ENCODE measurements at places on chromosomes 3 and 15. TPM values are rescaled to one million over a fixed set of nuclear protein-coding genes. Genes with fewer than 3 reads are reported as not detected.

DNA sequence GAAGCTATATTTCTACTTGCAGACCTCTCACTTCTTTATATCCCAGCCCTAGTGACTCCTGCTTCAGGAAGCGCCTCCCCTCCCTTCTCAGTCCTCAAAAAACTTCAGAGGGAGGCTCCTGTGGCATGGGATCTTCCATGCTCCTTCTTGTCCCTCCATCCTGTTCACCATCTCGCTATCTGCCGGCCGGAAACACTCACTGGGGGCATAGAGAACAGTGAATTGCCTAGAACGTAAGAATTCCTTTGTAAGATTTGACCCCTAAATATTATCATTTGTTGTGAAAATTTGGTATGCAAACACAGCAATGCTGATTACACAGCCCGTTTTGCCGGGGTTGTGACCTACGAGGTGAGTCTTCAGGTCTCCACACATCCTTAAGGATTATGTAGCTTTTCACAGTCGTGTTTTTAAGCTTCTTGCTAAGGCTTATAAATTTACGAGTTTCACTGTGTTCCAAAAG lies 218.7 kb upstream of the ATP10A start:
- no peak overlapping the region for H3K27ac ChIP-seq
- H3K27me3 ChIP-seq, result no peaks in the 10 kb centered on the region
- peak overlapping the region; percentile 17 for H3K4me3 ChIP-seq

- H3K27ac ChIP-seq, result no peak overlapping the region
- peaks cover 30% of the 10 kb centered on the region for H3K36me3 ChIP-seq
Observed at GRCh38 chr3:46924921-46925584, 47.5 kb downstream of the PTH1R start.

DNA sequence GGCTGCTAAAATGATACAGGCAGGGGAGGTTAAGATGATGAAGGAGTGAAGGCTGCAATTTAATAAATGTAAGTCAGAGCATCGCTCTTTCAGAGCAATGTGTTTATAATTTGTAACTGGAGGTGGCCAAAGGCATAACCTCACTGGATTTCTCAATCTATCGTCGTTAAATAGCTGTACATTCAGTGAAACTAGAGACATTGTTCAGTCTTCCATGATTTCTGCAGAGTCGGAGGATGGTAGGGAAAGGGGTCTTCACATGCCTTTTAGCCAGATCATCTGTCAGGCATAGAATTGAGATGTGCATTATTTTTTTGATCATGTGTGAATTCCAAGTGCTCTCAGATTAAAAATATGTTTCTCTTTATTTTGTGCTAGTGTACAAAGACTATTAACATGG lies 315.4 kb downstream of the OXSM start:
- H3K27ac ChIP-seq, result no peak overlapping the region
- H3K4me1 ChIP-seq, result no peaks in the 10 kb centered on the region
- no peak for DNase-seq

DNA sequence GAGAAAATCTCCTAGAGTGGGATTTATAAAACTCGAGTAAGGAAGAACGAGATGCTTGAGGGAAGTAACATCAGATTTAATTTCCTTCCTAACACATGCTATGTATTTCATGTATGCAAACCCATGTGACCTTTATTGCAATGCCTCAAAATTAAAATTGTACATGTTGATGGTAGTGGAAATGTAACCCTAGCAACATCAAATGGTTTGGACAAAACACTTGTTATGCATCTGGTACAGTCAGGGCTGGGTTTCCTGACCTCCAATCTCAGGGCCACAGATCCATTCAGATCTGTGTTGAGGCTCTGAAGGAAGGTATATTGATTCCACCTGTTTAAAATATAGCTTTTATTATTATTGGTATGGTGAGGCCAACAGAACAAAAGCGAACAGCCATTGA lies 246.0 kb downstream of the WNT5A start:
- H3K36me3 ChIP-seq, result no peaks in the 10 kb centered on the region
- no peaks in the 10 kb centered on the region for H3K27me3 ChIP-seq
- H3K27ac ChIP-seq, result no peak overlapping the region
- no peak overlapping the region for H3K4me3 ChIP-seq
- no peak for DNase-seq

DNA sequence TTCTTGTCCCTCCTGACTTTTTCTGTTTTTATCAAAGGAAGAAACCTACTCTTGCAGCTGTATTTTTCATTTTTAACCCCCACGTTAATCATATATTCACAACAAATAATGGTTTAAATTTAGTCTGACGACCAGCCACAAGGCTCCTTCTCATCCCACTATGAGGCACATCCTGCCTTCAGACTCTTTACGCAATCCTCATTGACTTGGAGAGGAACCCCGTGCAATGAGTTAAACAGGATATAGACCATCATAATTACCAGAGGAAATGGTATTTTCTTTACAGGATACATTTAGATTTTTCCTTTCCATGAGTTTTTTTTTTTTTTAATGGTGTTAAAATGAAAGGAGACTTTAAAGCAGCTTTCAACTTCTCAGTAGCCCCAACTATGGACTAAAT lies 68.5 kb downstream of the WWTR1 start:
- DNase-seq, result no peak
- no peak overlapping the region for H3K4me3 ChIP-seq
- no peaks in the 10 kb centered on the region for H3K4me1 ChIP-seq
- H3K27me3 ChIP-seq, result no peaks in the 10 kb centered on the region
- no peaks in the 10 kb centered on the region for H3K36me3 ChIP-seq

DNA sequence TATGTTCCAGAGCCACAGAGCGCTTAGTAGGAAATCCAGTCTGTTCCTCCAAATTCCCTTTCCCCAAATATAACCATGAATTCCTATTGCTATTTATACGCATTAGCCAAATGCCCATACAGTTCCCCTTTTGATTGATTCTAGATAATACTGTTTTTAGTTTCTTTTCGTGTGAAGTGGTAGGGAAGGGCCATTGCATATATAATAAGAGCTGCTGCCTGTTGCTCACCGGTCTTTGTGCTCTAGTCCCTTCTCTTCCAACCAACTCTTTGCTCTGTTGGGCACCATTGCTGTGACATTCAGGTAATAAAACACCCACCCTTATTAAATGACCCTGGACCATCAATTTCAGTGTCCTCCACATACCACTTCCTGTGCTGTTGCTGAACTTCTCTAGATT lies 379.9 kb upstream of the KCNMB2 start:
- H3K27ac ChIP-seq, result no peak overlapping the region
- H3K4me3 ChIP-seq, result no peak overlapping the region
- H3K27me3 ChIP-seq, result no peaks in the 10 kb centered on the region
- no peak for DNase-seq

- no peak for DNase-seq
- no peaks in the 10 kb centered on the region for H3K27me3 ChIP-seq
- H3K4me1 ChIP-seq, result no peaks in the 10 kb centered on the region
Observed at GRCh38 chr3:122784436-122784835, 9.2 kb downstream of the HSPBAP1 start.

DNA sequence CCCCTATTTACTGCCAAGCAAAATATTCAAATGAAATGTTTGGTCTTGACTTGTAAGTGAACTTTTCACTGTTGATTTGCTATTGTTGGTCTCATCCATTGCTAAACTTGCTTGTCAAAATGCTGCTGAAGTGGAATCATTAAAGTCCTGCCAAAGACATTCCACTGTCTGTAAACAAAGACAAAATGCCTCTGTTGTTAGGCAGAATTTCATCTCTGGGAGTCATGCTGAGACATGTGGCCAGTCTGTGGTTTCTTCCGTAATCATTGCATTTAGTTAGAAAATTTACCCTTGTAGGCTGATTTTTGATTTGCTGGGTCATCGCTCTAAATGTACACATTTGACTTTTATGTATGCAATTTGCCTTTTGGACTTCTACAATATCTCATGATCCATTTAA lies 577.7 kb downstream of the MECOM start:
- H3K36me3 ChIP-seq, result no peaks in the 10 kb centered on the region
- DNase-seq, result no peak
- no peaks in the 10 kb centered on the region for H3K4me1 ChIP-seq
- H3K4me3 ChIP-seq, result no peak overlapping the region
- no peak overlapping the region for H3K27ac ChIP-seq

GRCh38 chr3:21531909-21532308 lies 219.1 kb downstream of the ZNF385D start:
- no peak for DNase-seq
- H3K4me1 ChIP-seq, result no peaks in the 10 kb centered on the region
- no peak overlapping the region for H3K4me3 ChIP-seq
- no peak overlapping the region for H3K27ac ChIP-seq
- H3K36me3 ChIP-seq, result no peaks in the 10 kb centered on the region

DNA sequence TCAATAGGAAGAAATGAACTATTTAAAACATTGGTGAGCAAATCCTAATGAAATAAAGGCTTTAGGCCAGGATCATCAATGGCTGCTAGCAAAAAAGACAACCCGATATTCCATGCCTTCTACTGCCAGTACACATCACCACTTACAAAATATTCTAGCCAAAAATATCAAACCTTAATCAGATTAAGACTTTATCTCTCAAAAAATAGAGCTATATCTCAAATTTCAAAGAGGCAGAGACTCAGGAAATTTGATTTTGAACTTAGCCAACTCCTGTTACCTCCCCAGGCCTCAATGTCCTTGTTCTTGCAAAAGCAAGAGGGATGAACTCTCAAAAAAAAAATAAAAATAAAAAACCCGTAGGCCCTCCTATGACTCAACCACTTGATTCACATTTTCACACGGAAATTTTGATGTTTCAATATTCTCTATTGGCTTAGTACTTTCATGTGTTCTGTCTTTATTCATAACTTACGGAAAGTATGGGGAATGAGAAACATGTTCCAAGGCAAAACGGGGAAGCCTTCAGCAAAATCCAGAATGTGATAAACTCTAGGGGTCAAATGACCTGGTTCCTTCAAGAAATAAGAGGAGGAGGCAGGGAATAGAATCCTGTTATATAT lies 273.3 kb upstream of the ZPLD1 start:
- H3K27me3 ChIP-seq, result no peaks in the 10 kb centered on the region
- no peak for DNase-seq
- no peak overlapping the region for H3K27ac ChIP-seq
- no peak overlapping the region for H3K4me3 ChIP-seq

DNA sequence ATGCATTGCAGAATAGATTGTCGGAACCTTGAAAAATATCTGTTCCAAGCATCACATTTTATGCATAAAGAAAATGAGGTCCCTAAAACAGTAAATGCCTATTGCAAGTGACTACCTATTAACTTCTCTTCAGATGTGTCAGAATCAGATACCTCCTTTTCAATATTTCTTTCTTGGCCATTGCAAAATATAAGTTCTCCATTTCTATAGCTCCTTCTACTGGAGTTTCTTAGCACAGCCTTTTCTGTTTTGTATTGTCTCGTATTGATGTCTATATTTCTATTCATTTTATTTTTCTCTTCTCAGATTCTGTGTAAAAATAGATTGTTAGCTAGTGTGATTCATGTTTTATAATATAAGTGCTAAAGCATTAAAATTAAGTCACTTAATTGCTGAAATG lies 63.4 kb downstream of the PPARG start:
- no peaks in the 10 kb centered on the region for H3K4me1 ChIP-seq
- no peak for DNase-seq
- H3K36me3 ChIP-seq, result no peaks in the 10 kb centered on the region
- no peaks in the 10 kb centered on the region for H3K27me3 ChIP-seq

DNA sequence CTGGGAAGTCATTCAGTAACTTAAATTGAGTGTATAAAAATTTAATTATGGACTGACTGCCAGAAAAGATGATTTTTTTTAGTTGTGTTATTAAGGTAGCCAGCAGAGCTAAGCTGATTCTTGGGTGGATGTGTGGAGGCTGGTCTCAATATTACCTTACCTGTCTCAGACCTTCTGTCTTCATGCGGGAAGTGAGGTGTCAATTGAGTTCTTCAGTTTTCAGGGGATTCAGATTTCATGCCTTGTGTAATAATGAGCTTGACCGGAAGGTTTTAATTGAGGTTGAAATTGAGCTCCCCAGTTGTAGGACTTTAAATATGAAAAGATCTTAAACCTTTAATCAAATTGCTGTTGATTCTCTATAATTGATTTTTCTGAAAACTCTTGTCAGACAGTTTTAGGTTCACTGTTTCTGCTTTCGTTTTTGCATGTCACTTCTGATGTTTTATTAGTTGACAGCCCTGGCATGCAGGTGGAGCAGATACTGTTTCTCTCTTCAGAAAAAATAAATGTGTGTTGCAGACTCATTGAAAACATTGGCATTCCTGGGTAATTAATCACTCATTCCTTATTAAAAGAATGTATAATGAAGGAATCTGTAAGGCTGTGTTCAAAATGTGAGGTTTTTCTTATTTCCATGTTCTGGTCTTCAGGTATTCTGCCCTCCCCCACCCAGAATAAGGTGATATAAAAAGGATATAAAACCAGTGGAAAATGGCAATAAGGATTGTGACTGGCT lies 54.5 kb downstream of the PSMD6 start:
- no peaks in the 10 kb centered on the region for H3K36me3 ChIP-seq
- H3K4me3 ChIP-seq, result no peak overlapping the region
- no peak overlapping the region for H3K27ac ChIP-seq
- H3K27me3 ChIP-seq, result no peaks in the 10 kb centered on the region
- no peak for DNase-seq

DNA sequence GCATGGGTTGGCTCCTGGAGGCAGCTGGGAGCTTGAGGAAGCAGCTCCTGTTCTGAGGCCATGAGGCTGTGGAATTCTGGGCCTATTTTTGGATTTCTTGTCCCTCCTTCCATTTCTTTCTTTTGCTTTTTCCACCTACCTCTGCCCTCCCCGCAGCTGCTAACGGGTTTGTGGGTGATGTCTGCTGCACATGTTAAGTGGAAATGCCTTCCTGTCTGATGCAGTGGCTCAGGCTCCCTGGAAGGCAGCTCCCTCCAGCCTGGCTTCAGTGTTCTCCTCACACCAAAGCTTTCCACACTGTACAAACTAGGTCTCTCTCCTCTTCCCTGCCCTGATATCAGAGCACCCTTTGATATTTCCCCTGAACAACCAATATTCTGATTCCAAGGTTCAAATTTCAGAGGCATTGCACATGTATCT lies 33.8 kb upstream of the ESYT3 start:
- no peak for DNase-seq
- H3K27ac ChIP-seq, result no peak overlapping the region
- H3K27me3 ChIP-seq, result no peaks in the 10 kb centered on the region

GRCh38 chr3:47890126-47890827 lies 87.3 kb downstream of the DHX30 start:
- peaks cover 23% of the 10 kb centered on the region for H3K4me1 ChIP-seq
- no peak overlapping the region for H3K4me3 ChIP-seq
- H3K27me3 ChIP-seq, result no peaks in the 10 kb centered on the region

DNA sequence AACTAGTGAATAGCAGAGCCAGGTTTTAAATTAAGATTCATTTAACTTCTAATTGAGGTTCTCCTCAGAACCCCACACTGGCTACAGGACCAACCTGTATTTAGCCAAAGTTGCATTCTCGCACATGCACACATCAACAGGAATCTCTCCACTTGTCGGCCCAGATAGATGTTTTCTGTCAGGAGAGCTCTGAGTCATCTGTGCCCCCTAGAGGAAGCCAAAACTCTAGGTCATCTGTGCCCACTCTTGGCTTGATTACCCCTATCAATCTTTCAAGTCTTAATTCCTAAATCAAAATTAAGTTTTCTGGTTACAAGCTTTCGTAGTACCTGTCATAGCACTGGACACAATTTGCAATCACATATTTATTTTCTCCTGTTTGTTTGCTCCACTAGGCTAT lies 104.9 kb upstream of the EOMES start:
- no peaks in the 10 kb centered on the region for H3K27me3 ChIP-seq
- DNase-seq, result no peak
- no peak overlapping the region for H3K4me3 ChIP-seq
- no peak overlapping the region for H3K27ac ChIP-seq

Gene TMEM158
- 17.5 TPM for polyA plus RNA-seq

Gene ASB14
- not detected for polyA plus RNA-seq

Gene SST
- 0.74 TPM for polyA plus RNA-seq

Gene ALDH1A3
- 2.2 TPM for polyA plus RNA-seq

Gene MASP1
- polyA plus RNA-seq, result 3.5 TPM

Gene IRAK2
- 1.5 TPM for polyA plus RNA-seq

Gene SEMA3G
- polyA plus RNA-seq, result 0.95 TPM
